ENCODE measurements at places on chromosomes 3 and 15. TPM values are rescaled to one million over a fixed set of nuclear protein-coding genes. Genes with fewer than 3 reads are reported as not detected.

Gene HACD2
- 17.1 TPM for polyA plus RNA-seq

Gene DAZL
- polyA plus RNA-seq = not detected

Gene CCDC33
- not detected for polyA plus RNA-seq

Gene UQCC5
- 20.9 TPM for polyA plus RNA-seq

Gene ABTB1
- 19.0 TPM for polyA plus RNA-seq

Gene CACNA1D
- polyA plus RNA-seq = 0.38 TPM

Gene DZIP1L
- polyA plus RNA-seq = 3.9 TPM

All from esophagus (tissue), 2 donors.